SK-N-MC (cell line): ENCODE measurements at places on chromosomes 1 and 21.

DNA sequence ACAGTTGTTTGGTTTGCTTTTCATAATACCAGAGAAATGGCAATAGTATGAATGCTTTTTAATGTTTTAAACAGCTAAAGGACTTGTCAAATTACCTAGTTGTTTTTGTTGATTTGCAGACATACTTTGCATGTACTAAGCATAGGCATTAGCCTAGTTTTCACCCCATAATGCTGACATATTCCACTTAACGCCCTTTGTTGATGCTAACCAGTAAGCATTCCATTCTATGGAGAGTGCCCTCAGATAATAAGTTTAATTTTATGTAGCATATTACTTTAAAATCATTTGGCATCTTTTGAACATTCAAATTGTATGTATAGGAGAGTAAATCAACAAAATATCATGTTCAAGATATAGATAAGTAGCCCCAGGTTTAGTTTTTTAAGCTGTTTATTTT is 32.5 kb downstream of the RGS21 start:
- no peak for DNase-seq

DNA sequence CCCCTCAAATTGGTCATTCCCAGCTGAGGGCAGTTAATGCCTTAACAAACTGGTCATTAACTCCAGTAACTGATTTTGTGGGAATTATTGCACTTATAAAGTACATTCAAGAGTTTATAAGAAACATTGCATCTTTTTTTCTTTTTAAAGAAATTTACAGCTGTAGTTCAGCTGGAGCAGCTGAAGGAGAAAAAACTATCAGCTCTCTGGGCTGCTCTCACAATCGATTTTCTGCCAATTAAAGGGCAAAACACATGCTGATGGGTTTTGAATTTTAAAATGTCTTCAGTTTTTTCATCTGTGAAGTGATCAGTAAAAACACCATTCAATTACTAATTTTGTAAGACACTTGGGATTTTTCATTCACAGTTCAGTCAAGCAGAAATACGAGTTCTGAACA is 74.7 kb downstream of the KIFAP3 start:
- DNase-seq = no peak

GRCh38 chr1:184297244-184297750 is 89.5 kb upstream of the C1orf21 start:
- DNase-seq = no peak

DNA sequence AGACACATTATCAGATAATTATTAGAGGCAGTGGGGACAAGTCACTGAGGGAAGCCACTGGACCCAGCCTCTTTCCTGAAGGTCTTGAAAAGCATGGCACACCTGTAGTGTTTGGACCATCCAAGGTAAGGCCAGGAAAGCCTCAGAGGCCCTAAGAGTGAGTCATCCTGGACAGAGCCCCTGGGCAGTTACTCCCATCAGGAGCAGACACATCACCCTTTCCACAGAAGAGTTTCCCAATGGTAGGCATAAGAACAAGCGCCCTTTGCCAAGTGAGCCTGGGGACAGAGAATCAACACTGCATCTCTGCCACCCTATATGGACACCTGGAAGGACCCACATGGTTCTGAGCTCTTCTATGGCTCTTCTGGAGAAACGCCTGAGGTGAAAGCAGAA is 136.0 kb downstream of the PLXNA2 start:
- DNase-seq = no peak

- DNase-seq = no peak
Measured at GRCh38 chr1:41582351-41582750, 97.9 kb upstream of the EDN2 start.

GRCh38 chr1:229480495-229480894 is 27.6 kb downstream of the NUP133 start:
- no peak for DNase-seq

DNA sequence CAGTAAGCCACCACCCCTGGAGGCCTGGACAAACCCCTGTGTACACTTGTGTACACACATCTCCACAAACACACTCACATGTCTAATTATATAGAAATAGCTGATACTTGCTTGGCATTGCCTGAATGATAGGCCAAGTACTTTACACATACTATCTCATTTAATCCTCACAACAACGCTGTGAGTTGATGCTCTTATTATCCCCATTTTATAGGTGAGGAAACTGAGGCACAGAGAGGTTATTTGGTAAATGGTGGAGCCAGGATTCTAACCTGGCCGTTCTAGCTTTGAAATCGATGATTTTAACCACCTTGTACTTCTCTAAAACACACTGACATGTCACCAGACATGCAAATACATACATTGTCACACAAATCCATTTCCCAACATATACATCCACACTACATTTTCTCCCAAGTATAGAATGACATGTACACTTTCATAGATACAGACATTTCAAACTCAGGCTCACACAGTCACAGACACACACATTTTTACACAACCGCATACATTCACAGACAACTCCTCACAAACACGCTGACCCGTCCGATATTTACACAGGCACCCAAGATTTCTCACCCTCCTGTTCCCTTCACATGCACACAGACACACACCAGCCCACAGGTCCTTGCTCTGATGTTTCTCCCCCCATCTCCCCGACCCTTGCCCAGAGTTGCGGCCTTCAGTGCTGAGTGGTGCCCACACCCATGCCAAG is 3.2 kb downstream of the ARHGEF19 start:
- DNase-seq = no peak

DNA sequence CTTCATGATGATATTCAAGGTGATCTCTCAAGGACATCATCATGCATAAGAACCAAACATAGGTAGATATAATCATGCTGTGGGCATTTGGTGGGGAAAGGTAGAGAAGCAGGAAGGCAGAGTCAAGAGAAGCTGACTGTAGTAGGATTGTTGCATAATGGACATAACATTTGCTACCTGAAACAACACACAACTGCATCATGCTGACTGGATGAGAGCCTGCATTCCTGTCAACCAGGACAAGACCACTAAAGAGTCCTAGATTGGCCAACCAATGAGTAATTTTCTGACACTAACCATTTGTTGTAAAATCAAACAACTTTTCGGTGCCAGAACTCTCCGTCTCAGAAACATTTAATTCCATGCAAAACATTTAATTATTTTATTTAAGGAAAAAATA is 377.2 kb downstream of the PLPP3 start:
- DNase-seq = no peak

DNA sequence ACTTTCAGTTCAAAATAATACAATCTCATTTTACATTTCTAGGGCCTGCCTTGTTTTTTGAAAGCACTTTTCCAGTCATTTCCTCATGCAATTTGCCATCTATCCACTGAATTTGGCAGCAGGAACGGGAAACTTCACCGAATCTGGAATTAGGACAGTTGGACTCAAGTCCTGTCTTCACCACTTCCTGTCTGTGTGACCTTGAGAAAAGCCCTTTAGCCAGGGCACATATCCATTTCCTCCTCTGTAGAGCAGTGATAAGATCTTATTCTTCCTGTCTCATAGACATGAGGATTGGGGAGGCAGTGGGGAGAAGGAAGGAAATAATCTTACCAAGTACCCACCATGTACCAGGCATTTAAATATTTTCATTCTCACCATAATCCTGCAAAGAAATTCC is 12.0 kb downstream of the VAV3 start:
- no peak for DNase-seq

DNA sequence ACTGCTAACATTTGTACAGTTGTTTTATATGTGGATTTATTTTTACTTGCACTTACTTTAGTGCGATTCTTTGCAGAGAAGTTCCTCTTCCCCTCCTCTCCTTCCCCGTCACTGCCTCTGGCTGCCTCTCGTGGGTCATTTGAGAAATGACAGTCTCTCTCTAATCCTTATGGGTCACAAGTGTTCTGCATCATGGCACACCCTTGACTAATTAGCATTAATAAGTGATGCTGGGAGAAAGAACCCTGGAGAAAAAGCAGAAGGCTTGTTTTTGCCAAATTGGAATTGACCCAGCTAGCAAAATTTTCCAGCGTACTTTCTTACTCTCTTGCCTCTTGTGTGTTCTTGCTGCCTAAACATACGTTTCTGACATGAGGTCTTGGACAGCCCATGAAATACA is 301.2 kb downstream of the DUSP10 start:
- DNase-seq = no peak

DNA sequence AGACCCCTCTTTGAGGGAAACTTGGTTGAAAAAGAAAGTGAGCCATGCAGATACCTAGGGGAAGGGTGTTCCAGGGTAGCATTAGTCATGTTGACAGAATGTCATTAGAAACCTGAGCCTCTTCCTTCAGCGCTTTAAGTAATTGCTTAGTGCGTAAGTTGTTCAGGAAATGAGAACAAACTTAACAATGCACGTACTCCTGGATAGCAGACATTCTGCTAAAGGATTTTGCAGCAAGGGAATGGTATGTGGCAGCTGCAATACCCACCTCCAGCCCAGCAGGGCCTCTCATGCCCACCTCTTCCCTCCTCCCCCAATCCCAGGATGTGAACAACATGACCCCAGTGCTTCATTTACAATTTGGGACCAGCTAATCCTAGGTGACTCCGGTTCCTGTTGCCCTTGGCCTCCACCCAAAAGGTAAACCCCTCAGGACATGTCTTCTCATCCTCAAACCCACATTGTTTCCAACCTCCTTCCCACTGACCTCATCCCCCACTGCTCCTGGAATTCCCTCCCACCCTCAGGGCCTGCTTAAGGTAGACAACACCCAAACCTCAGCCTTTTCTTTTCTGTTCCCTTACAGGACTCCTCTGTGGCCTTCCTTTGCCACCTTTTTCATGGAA is 98.0 kb upstream of the BCAR3 start:
- DNase-seq = no peak

DNA sequence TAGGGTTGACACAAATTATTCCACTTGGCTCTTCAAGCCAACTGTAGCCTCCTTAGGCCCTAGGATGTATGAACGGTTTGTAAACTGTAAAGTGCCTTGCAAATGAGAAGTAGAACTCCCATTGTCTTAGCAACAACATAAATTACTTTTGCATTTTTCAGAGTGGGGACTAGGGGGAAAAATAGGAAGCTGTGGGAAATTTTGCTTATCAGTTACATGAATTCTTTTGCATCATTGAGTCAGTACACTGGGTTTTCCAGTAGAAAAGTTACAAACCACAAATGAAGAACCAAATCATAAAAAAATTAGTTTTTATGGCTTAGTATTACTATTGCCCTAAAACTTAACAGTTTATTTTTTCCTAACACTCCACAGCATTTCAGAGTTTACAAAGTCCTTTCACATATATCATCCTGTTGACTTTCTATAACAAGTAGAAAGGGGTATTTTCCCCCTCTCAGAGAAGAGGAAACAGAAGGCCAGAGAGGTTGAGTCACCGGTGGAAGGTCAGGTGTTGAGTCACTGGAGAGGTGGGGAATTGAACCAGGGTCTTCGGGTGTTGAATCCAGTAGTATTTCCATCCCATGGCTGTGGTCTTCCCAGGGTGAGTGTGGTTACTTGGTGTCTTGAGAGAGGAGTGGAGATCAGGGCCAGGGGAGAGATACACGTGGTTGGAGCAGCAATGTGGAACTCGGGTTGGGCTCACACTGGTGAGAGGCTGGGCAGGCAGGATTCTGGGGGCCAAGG is 71.9 kb upstream of the USP24 start:
- no peak for DNase-seq

GRCh38 chr1:6507461-6507911 is 16.0 kb upstream of the PLEKHG5 start:
- DNase-seq = no peak

DNA sequence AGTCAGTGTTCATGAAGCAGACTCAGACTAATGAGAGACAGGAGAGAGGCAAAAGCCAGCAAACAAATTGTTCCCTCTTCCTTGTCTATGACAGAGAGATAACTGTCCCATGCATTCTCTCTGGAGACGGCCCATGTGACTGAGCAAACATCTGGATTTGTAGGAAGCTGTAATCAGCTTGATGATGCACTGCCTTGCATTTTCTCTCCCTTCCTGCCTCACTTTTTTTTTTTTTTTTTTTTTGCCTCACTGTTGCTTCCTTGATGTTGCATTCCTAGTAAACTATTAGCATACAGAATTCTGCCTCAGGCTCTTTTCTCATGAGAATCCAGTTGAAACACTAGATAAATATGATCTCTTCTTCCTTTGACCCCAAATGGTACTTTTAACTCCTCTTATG is 134.5 kb downstream of the HHIPL2 start:
- DNase-seq = no peak

GRCh38 chr1:27862671-27863537 is 9.4 kb upstream of the THEMIS2 start:
- DNase-seq = no peak

DNA sequence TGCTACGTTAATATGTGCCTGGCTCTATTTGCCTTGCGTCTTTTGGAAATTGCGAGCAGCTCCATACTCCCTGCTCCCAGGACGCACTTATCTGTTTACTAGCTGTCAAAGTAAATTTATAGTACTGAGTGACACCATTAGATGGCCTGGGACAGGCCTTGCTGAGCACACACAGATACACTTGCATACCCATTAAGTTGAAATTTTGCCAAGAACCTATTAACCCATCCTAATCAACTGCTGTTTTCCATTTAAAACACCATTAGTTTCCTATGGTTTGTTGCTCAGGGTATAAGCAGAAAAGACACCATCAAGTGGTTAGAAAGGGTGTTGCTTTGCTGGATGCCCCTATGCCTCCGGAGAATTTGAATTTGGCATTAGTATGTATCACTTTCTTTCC is 187.3 kb downstream of the SLC44A5 start:
- no peak for DNase-seq

DNA sequence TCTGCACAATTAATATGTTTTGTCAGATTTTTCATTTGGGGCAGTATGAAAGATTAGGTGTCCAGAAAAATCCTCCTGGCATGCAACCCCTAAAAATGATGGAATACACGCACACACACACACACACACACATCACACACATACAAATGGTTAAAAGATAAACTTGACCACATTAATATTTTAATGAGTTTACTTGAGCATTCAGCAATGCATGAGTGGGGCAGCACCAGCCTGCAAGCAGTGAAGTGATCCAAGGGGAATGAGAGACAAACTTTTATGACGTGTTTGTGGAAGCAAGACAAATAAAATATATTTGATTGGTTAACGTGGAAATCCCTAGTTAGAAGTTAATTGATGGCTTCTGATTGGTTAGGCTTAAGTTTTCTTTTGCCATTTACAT is 29.1 kb upstream of the SOAT1 start:
- no peak for DNase-seq

GRCh38 chr21:38743772-38744529 is 61.8 kb upstream of the ETS2 start:
- no peak for DNase-seq

GRCh38 chr1:115670476-115671175 is 28.9 kb downstream of the VANGL1 start:
- DNase-seq = no peak

- no peak for DNase-seq
Measured at GRCh38 chr1:162470216-162470615, 27.4 kb upstream of the UHMK1 start.

DNA sequence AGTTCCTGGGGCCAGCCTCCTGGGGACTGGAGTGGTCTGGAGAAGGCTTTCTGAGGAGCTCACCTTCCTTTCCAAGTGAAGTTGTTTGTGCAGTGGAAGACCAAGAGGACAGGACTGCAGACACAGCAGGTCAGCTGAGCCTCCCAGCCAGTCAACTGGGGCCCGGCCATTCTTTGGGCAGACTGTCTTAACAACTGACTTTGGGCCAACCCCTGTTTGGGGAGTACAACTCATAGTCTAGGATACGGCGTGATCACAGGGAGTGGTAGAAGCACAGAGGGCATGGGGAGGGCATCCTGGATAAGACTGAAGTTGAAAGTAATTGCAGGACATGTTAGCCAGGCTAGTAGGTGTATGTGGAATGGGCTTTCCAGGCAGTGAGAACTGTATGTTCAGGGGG is 50.3 kb downstream of the PGM1 start:
- DNase-seq = no peak

GRCh38 chr1:194940336-194941030 is 1667.8 kb downstream of the KCNT2 start:
- DNase-seq = no peak
